ENCODE measurements at places on chromosomes 2 and 18. TPM values are rescaled to one million over a fixed set of nuclear protein-coding genes. Genes with fewer than 3 reads are reported as not detected.

GRCh38 chr2:238123218-238123971 is 15.1 kb upstream of the KLHL30 start:
- H3K4me3 ChIP-seq: no peak overlapping the region
- H3K27ac ChIP-seq: no peak overlapping the region
- H3K36me3 ChIP-seq: no peaks in the 10 kb centered on the region
- no peaks in the 10 kb centered on the region for H3K27me3 ChIP-seq

DNA sequence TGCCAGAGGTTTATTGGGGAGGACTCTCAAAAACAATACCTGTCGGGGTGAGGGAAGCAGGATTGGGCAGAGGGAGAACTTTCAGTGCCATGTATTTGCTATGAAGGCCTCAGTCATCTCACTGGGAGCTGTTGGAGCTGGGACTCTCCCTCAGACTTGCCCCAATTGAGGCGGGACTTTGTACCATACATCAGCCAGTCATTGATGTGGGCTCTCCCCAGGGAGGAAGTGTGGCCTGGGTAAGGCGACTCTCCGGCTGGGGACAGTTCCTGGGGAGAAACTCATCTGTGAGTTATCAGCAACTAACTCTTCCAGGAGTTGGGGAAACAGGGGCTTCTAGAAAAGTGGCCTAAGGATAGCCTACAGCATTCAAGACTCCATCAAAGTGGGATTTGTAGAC is 66.5 kb downstream of the FTCDNL1 start:
- no peak overlapping the region for H3K27ac ChIP-seq
- no peak overlapping the region for H3K4me3 ChIP-seq
- H3K27me3 ChIP-seq: no peaks in the 10 kb centered on the region
- no peaks in the 10 kb centered on the region for H3K4me1 ChIP-seq

DNA sequence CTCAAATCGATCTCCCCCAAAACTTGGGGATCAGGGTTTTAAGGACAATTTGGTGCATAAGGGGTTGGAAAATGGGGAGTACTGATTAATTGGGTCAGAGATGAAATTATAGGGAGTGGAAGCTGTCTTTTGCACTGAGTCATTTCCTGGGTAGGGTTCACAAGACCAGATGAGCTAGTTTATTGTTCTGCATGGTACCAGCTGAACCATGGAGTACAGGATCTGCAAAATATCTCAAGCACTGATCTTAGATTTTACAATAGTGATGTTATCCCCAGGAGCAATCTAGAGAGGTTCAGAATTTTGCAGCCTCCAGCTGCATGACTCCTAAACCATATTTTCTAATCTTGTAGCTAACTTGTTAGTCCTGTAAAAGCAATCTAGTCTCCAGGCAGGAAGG is 73.1 kb downstream of the CPO start:
- no peak overlapping the region for H3K27ac ChIP-seq
- DNase-seq: no peak
- no peak overlapping the region for H3K4me3 ChIP-seq
- no peaks in the 10 kb centered on the region for H3K36me3 ChIP-seq

TANC1 gene
- 5.3 TPM for polyA plus RNA-seq

UGT1A5 gene
- 0.22 TPM for polyA plus RNA-seq

DNA sequence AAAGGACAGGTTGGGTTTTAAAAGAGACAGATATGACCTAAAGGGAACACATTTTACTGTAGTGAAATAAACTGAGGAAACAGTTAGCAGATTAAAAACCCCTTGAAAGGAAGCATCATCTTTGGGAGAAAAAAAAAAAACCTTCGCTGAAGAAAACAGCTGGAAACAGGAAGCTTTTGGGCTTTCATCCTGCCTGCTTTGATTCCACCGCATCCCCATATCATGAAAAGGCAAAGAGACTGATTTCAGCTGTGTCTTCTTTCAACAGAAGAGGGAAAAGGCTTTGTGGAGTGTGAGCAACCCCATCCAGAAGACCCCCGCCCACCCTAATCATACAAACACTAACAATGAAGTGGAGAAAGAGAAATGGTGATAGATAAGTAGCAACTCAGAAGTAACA is 86.4 kb downstream of the TCF4 start:
- no peak overlapping the region for H3K4me3 ChIP-seq
- peaks cover 22% of the 10 kb centered on the region for H3K4me1 ChIP-seq
- no peaks in the 10 kb centered on the region for H3K27me3 ChIP-seq

DNA sequence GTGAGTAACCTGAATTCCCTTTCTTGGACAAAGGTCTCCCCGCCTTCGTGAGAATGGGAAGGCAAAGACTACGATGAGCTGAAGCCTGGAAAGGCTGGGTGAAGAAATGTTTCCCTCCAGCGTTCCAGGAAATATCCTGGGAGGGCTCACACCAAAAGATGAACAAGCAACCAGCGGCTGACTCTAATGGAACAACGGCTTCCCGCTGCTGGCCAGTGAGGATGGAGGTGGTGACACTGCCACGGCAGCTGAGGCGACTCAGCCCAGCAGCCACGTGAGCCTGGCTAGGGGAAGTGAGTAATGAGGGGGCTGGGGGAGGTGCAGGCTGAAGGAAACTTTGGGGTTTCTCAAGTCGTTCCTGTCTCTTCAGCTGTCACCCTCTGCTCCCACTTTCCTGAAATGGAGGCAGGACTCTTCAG is 105.0 kb upstream of the SMAD7 start:
- no peaks in the 10 kb centered on the region for H3K27me3 ChIP-seq
- H3K27ac ChIP-seq: peak overlapping the region; percentile 47
- peak; percentile 93 for DNase-seq
- H3K36me3 ChIP-seq: no peaks in the 10 kb centered on the region
- peaks cover 11% of the 10 kb centered on the region for H3K4me1 ChIP-seq

GRCh38 chr2:124121106-124121505 is 96.0 kb downstream of the CNTNAP5 start:
- H3K36me3 ChIP-seq: no peaks in the 10 kb centered on the region
- no peak overlapping the region for H3K4me3 ChIP-seq
- no peak overlapping the region for H3K27ac ChIP-seq
- no peaks in the 10 kb centered on the region for H3K27me3 ChIP-seq
- no peaks in the 10 kb centered on the region for H3K4me1 ChIP-seq
- no peak for DNase-seq

KCNJ3 gene
- polyA plus RNA-seq: 0.23 TPM

GRCh38 chr2:239831001-239831731 is 194.0 kb downstream of the NDUFA10 start:
- H3K36me3 ChIP-seq: no peaks in the 10 kb centered on the region
- no peak overlapping the region for H3K4me3 ChIP-seq
- H3K4me1 ChIP-seq: peaks cover 32% of the 10 kb centered on the region
- H3K27me3 ChIP-seq: no peaks in the 10 kb centered on the region
- peak; percentile 63 for DNase-seq

LYPD1 gene
- not detected for polyA plus RNA-seq

GRCh38 chr18:75036917-75037688 is 171.8 kb downstream of the PTGR3 start:
- no peaks in the 10 kb centered on the region for H3K27me3 ChIP-seq
- H3K4me1 ChIP-seq: peaks cover 34% of the 10 kb centered on the region
- no peak overlapping the region for H3K27ac ChIP-seq
- H3K4me3 ChIP-seq: peak overlapping the region; percentile 12

DNA sequence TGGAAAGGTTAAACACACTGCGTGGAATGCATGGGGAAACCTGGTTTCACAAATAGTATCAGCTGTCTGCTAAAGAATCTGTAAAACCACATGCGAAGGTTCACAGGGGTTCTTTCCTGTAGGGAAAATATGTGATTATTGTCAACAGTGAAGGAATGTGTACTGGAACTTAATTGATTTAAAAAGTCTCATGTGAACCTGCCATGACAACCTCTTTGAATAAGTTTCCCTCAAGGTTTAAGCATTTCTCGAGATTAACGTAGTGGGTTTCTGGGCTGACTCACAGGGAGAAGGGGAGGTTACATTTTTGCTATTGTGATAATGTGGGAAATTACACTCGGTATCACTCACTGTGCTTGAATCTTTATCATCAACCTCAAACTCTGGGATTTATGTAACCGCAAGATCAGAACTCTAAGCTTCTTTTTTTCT is 28.2 kb upstream of the IL1R1 start:
- DNase-seq: no peak
- no peak overlapping the region for H3K4me3 ChIP-seq
- H3K27me3 ChIP-seq: no peaks in the 10 kb centered on the region
- H3K4me1 ChIP-seq: peaks cover 6% of the 10 kb centered on the region
- no peaks in the 10 kb centered on the region for H3K36me3 ChIP-seq

GPN1 gene
- 31.0 TPM for polyA plus RNA-seq

GRCh38 chr2:12271589-12271984 is 445.1 kb upstream of the TRIB2 start:
- no peak overlapping the region for H3K27ac ChIP-seq
- no peak overlapping the region for H3K4me3 ChIP-seq
- H3K27me3 ChIP-seq: no peaks in the 10 kb centered on the region

DNA sequence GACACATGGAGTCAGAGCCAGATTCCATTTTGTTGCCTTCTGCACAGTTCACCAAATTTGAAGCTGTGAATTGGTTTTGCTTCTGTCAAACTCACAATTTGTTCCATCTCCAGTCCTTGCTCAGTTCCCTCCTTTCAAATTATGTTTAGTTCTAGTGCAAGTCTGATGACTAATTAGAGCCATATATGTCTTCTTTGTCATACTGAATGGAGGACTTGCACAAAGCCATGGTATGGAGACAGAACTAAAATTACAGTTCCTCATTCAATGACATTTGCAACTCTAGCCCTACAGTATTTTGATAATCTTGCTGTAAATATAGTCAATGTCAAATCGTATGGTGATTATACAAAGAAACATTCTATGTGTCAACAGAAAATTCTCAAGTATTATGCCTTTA is 936.9 kb upstream of the CELF4 start:
- no peak overlapping the region for H3K27ac ChIP-seq
- no peak for DNase-seq
- no peaks in the 10 kb centered on the region for H3K27me3 ChIP-seq
- H3K4me3 ChIP-seq: no peak overlapping the region

- H3K4me1 ChIP-seq: peaks cover 11% of the 10 kb centered on the region
- H3K27me3 ChIP-seq: no peaks in the 10 kb centered on the region
- no peak for DNase-seq
- no peak overlapping the region for H3K4me3 ChIP-seq
- no peak overlapping the region for H3K27ac ChIP-seq
Measured at GRCh38 chr2:127014224-127014623, 92.7 kb downstream of the BIN1 start.

DNA sequence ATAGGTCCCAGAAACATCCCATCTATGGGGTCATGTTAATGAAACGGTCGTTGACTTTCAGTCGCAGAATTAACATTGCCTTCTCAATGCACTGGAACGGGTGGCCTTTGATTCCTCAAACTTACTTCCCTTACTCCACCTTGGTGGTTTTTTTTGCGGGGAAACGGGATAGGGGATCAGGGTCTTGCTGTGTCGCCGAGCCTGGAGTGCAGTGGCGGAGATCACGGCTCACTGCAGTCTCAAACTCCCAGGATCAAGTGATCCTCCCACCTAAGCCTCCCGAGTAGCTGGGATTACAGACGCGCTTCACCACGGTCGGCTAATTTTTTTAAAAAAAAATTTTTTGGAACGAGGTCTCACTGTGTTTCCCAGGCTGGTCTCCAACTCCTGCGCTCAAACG is 754 bp downstream of the ATG16L1 start:
- peaks cover 6% of the 10 kb centered on the region for H3K36me3 ChIP-seq
- H3K4me1 ChIP-seq: peaks cover 40% of the 10 kb centered on the region
- H3K27ac ChIP-seq: peak overlapping the region; percentile 94
- peak overlapping the region; percentile 92 for H3K4me3 ChIP-seq

DNA sequence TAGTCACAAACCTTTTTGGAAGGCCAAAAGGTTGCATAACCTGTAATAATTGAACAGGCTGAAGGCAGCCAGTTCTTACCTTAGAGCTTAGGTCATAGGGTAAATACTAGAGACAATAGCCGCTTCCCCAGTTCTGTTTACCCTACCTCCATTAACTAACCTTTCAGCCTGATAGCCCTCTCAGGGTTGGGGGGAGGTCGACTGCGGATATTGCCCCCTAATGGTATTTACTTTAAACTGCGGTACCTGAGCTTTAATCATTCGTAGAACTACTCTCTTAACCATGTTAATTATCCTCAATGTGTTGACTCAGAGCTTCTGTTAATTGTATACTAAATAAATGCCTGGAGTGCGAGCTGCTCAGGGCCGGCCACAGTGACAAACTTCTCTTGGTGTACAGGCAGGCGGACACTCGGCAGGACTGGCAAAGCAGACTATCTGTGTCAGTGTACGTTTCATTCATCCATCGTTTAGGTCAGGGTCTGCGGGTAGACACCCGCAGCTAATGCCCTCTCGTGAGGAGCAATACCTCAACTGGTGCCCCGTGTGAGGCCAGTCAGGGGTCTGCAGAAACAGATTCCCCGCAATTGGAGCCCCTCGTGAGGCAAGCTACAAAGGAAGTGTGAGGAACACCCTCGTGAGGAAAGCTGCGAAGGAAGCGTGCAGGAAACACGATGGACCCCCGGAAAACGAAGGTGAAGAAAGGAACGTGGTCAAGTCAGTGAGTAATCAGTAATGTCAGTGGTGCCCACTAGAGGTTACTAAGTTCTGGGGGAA is 115.3 kb upstream of the SCN7A start:
- H3K36me3 ChIP-seq: no peaks in the 10 kb centered on the region
- H3K27ac ChIP-seq: no peak overlapping the region
- no peak for DNase-seq

- no peaks in the 10 kb centered on the region for H3K27me3 ChIP-seq
- H3K4me3 ChIP-seq: peak overlapping the region; percentile 95
- peaks cover 24% of the 10 kb centered on the region for H3K36me3 ChIP-seq
- DNase-seq: no peak
- peaks cover 37% of the 10 kb centered on the region for H3K4me1 ChIP-seq
- peak overlapping the region; percentile 95 for H3K27ac ChIP-seq
Measured at GRCh38 chr2:197498235-197498936, 1.3 kb downstream of the HSPD1 start.

- H3K4me3 ChIP-seq: no peak overlapping the region
- no peak for DNase-seq
- H3K4me1 ChIP-seq: no peaks in the 10 kb centered on the region
- H3K36me3 ChIP-seq: no peaks in the 10 kb centered on the region
Measured at GRCh38 chr18:50203801-50204604, 9.1 kb upstream of the MYO5B start.

HADHB gene
- polyA plus RNA-seq: 212 TPM

GRCh38 chr2:49105506-49105905 is 48.8 kb downstream of the FSHR start:
- H3K27me3 ChIP-seq: no peaks in the 10 kb centered on the region
- H3K36me3 ChIP-seq: no peaks in the 10 kb centered on the region
- no peak for DNase-seq

TCF23 gene
- not detected for polyA plus RNA-seq

GRCh38 chr2:9631878-9632700 is 1.3 kb upstream of the YWHAQ start:
- peak overlapping the region; percentile 45 for H3K27ac ChIP-seq
- no peak overlapping the region for H3K4me3 ChIP-seq
- no peak for DNase-seq
- H3K27me3 ChIP-seq: no peaks in the 10 kb centered on the region
- no peaks in the 10 kb centered on the region for H3K4me1 ChIP-seq
- H3K36me3 ChIP-seq: no peaks in the 10 kb centered on the region

GRCh38 chr2:150853263-150853662 is 365.8 kb upstream of the RND3 start:
- H3K4me3 ChIP-seq: no peak overlapping the region
- no peaks in the 10 kb centered on the region for H3K36me3 ChIP-seq
- H3K4me1 ChIP-seq: no peaks in the 10 kb centered on the region
- no peak overlapping the region for H3K27ac ChIP-seq
- DNase-seq: no peak

MRPS9 gene
- polyA plus RNA-seq: 31.0 TPM

CIB4 gene
- polyA plus RNA-seq: not detected

Data from sigmoid colon (tissue), 7 donors.